ENCODE measurements at places on chromosomes 11 and 22. TPM values are rescaled to one million over a fixed set of nuclear protein-coding genes. Genes with fewer than 3 reads are reported as not detected.

DNA sequence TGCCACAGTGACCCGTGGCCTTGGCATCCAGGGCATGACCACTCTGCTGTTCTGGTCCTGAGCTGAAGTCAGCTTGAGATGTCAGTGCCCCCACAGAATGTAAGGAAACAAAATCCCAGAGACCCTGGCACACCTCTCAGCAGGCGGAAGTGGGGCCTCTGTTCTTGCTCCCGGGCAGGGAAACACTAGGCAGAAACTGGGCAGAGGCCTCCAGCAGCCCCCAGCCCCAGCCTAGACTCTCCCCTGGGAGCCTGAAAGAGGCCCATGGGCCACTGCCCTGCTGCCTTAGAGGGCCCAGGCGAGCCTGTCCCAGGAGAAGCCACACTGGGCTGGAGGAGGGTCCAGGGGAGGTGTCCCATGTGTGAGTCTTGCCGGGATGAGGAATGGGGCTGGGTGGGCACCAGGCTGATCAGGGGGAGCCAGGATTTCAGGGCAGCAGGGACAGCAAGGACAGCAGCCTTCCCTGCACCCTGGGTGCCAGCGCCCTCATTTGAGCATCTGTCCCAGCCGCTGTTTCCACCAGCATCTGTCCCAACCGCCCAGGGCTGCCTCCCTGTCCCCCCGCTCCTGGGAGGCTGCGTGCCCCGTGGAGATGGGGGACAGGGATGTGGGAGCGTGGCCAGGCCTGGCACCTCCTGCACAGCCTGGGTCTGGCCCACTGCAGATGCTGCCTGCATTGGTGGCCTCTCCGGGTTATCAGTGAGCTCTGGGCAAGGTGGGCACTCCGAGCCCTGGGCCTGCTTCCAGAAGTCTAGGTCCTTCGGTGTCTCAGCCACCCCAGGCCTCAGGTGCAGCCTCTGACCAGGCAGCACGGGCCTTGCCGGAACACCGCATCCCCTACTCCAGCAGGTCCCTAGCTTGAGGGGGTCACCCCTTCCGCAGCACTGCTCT is 1072.4 kb downstream of the BRD1 start:
- peak; percentile 64 for DNase-seq

GRCh38 chr11:96622026-96622634 is 232.3 kb downstream of the JRKL start:
- DNase-seq = no peak

DNA sequence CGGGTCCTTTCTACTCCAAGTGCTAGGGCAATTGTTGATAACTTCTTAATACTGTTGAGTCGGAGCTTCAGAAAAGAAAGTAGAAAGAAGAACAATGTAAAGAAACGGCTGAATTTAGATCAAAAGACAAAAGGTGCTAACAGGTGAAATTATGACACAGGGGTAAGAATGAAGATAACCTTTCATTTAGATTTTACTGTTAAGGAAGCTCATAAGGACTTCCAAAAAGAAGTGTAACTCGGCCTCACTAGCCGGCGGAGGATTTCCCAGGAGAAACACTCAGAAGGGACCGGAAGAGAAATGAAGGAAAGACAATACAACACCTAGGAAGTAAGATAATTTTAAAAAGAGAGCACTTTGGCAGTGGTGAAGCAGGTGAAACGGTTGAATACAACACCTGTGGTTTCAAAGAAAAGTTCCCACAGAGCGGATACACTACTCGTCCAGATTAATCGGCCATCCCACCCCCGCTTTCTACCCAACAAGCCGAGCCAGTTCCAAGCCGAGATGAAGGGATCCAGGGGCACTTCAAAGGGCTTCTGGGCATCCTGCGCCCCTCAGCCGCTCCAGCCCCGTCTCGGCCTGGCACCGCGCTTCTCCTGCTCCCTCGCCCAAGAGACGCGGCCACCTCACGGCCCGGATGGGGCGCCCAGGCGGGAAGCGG is 737 bp downstream of the PPP2R1B start:
- no peak for DNase-seq

Gene TMEM86A
- 57.0 TPM for total RNA-seq

DNA sequence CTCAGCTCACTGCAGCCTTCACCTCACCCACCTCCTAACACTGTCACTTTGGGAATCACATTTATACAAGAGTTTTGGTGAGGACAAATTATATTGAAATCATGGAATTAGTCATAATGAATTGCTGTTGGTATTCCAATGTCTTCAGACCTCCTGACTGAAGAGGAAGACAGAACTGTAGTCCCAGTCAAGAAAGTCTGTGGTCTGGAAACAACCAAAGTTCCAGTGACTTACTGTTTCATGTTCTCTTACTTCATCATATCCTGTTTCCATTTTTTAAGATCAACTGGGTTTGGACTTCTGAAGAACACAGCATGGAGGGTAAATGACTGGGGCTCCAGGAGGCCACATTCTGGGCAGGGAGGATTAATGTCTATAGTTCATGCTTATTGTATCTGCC is 43.0 kb upstream of the HIPK3 start:
- no peak for DNase-seq

DNA sequence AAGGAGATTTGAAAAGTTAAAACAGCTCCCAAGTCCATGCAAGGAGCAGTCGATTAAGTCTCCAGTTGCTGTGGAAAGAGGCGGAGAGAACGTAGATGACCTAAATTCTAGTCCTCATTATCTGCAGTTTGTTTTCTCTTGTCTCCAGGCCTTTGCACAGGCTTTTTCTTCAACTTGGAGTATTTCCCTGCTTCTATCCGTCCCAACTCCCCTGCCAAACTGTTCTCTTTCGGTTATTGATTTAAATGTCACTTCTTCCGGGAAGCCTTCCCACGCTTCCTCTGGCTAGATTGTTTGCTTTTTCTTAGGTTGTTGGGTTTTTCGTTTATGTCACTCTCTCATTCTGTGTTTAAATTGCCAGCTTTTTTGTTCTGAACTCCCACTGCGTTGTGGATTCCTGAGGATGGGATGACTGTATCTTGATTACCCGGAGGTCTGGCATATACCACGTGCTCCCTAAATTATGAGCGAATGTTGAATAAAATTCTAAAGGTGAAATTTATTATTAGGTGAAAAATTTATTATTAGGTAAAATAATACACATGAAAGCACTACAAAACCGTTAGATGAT is 463 bp downstream of the TMEM126B start:
- DNase-seq = no peak

DNA sequence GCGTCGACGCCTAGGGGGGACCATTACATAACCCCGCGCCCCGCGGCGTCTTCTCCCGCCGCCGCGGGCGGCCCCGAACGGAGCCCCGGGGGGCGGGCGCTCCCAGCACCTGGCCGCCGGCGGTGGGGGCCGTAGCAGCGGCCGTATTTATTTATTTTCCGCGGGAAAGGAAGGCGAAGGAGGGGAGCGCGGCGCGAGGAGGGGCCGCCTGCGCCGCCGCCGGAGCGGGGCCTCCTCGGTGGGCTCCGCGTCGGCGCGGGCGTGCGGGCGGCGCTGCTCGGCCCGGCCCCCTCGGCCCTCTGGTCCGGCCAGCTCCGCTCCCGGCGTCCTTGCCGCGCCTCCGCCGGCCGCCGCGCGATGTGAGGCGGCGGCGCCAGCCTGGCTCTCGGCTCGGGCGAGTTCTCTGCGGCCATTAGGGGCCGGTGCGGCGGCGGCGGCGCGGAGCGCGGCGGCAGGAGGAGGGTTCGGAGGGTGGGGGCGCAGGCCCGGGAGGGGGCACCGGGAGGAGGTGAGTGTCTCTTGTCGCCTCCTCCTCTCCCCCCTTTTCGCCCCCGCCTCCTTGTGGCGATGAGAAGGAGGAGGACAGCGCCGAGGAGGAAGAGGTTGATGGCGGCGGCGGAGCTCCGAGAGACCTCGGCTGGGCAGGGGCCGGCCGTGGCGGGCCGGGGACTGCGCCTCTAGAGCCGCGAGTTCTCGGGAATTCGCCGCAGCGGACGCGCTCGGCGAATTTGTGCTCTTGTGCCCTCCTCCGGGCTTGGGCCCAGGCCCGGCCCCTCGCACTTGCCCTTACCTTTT is at the start of gene EP300:
EP300 (plus strand) TSS at position 570 of the 795 bp plus-strand sequence. CDS start 413 bp downstream, outside the sequence.
- DNase-seq = peak; percentile 93

Gene RIC3
- 27.2 TPM for total RNA-seq

Gene DEAF1
- total RNA-seq = 47.1 TPM

- no peak for DNase-seq
Observed at GRCh38 chr11:134609361-134610115, 197.5 kb upstream of the B3GAT1 start.

DNA sequence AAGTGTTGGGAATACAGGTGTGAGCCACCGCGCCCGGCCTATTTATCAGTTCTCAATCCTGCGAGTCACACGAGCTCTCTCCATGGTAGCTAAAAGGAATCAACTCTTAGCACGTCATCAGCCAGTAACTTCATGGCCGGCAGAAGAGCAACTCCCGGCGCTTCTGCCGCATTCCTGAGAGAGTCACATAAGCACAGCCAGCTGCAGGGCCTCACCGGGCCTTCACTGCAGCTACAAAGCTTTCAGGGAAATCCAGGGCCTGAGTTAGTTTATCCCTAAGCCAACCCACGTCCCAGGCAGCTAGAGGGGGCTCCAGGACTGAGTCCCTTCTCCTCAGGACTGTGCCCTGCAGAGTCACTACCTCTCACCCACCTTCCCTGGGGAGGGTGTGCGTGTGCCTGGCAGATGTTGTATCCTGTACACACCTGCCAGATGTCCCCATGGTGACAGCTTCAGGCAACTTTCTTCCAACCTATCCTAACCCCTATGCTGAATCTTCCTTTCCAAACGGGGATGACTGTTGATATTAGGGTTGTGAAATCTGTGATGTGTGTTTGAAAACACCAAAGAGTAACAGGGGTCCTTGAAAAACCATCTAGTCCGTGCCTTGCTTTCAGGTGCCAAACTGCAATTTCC is 45.9 kb upstream of the ARFGAP3 start:
- no peak for DNase-seq

DNA sequence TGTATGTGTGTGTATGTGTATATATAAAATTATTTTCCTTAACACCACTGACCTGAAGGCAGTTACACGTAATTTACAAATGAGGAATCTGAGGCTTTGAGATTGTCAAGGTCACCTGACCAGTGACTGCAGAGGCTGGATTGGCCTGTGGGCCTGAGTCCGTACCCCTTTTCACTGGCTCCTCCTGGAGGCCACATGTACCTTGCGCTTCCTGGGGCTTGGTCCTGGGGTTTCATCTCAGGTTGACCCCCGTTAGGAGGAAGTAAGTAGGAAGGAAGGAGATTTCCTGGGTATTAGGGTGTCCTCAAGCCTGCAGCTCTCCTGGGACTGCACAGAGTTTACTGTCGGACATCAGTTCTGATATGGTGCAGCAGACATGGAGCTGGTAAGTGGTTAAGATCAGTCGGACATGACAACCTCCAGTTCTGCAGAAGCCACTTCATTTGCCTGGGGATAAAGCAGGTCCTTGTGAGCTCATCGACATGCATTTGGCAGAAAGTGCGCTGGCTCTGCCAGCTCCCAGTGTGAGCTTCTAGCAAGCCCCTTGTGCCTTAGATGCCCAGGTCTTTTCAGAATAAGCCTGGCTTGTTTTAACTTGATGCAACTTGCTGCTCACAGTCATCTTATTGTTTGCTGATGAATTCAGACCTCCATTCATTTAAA is 36.6 kb downstream of the ST3GAL4 start:
- no peak for DNase-seq

GRCh38 chr22:23419931-23420330 is 160.2 kb downstream of the IGLL1 start:
- DNase-seq = no peak

DNA sequence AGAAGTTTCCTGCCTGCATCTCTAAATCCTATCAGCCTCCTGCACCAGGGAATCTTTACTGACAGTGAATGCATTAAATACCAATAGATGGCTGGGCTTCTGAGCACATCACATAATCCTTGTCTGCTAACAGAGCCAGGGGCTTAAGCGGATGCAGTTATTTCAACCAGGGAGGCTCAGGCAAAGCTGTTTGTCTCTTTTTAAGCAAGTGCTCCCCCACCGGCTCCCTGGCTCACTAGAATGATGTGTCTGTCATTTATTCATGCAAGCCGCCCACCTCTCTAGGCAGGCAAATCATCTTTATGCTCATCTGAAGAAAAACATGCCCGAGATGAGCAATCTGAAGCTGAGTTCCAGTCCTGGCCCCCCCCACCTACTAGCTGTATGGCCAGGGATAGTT is 182.3 kb downstream of the TENM4 start:
- no peak for DNase-seq

DNA sequence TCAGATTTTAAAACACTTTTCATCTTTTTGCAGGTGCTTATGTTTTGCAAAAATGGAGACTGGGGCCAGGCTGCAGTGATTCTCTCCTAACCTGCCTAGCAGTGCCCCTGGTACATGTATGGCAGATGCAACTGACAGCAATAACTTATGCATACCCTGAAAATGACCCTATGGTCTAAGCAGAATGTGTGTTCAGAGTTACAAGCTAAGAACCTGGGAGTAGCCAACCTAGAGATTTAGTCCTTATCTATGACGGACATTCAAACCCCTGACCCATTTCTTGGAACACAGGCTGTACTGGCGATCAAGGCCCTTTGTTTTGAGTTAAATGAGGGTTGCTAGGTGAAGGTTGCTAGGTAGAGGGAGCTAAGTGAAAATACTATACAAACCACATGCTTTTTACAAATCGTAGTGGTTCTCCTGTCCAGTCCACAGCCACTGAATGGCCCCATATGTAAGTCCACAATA is 184.9 kb upstream of the SESN3 start:
- no peak for DNase-seq

- no peak for DNase-seq
Observed at GRCh38 chr22:37222440-37222971, 10.2 kb upstream of the SSTR3 start.

Gene ELFN2
- total RNA-seq = 0.59 TPM

DNA sequence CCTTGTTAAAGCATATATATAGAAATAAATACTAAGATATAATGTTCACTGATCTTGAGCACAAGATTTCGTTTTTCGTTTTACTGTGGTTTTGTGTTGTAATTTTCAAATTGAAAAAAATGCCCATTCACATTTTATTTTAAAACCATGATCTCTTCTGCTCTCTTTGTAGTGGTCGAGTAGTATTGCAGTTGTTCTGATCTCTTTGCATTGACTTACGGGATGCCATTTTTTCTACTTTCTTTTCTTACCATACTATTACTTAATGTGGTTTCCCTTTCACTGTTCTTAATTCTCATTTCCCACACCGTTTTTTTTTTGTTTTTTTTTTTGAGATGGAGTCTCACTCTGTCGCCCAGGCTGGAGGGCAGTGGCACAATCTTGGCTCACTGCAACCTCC is 289.6 kb downstream of the DYNC2H1 start:
- DNase-seq = no peak

- DNase-seq = no peak
Observed at GRCh38 chr22:45157907-45158306, 5.8 kb upstream of the NUP50 start.

Gene SLC22A8
- not detected for total RNA-seq

Gene PNPLA5
- total RNA-seq = 13.5 TPM

DNA sequence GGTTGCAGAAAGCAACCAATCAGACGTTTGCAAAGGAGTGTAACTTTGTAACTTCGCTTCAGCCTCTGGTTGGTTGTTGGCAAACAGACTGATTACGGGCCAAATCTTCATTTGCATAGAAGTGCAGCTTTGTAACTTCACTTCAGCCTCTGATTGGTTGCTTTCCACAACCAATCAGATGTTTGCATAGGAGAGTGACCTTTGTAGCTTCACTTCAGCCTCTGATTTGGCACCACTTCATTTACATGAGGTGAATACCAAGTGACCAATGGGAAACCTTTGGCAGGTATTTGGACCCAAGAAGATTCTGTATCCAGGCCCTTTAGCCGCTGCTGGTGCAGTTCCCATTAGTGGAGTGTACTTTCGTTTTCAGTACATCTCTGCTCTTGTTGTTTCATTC is 16.0 kb downstream of the USP47 start:
- DNase-seq = no peak

All from suprapubic skin (tissue), 4 donors.